Suppressor macrophage treated with lipopolysaccharide for 1 hour (primary cell): ENCODE measurements at places on chromosomes 7 and 10.

- no peak for DNase-seq
Measured at GRCh38 chr10:2744547-2745200, 322.7 kb upstream of the PFKP start.

DNA sequence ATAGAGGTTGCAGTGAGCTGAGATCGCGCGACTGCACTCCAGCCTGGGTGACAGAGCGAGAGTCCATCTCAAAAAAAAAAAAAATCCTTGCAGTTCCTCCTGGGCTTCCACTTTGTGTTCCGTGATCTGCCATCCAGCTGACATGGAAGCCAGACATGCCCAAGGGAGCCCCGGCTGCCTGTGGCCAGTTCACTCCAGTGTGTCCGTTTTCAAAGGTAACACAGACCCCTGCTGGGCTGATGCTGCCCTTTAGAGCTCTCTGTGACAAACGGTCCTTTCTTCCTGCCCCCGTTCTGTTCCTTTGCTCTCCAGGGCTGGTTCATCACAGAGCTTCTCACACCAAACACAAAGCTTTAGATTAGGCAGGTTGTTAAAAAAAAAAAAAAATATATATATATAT lies 130.8 kb downstream of the CUL2 start:
- DNase-seq = no peak

- DNase-seq = peak; percentile 40
Measured at GRCh38 chr10:71584902-71585563, 134.5 kb downstream of the C10orf105 start.

DNA sequence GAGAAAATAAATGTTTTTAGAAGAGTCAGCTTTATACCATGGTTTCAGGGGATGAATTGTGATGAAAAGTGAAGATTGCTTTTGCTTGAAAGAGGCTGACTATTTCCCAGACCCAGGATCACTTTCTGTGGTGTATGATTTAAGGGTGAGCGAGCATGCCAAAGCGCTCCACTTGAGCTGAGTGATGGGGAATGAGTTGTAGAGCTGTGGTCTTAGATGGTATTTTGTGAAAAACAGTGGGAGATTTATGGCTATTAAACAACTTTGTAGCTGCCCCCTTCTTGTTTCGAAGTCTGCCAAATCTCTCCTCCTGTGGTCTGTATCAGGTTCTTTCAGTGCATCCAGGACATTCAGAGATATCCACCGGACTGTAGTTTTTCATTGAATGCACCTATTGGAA lies 888.2 kb downstream of the LRMDA start:
- no peak for DNase-seq

- peak; percentile 84 for DNase-seq
Measured at GRCh38 chr10:29409241-29410054, 120.6 kb downstream of the LYZL1 start.

DNA sequence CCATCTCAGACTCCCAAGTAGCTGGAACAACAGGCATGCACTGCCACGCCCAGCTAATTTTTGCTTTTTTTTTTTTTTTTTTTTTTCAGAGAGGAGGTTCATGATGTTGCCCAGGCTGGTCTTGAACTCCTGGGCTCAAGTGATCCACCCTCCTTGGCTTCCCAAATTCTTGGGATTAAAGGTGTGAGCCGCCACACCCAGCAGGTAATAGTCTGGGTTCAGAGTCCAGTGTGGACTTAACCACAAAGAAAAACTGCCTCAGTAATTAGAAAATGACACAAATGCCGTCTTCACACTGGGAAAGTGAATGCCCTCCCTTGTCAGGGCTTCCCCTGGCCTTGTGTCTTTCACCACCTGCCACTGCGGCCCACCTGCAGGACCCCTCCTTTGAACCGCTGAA lies 101.1 kb downstream of the RAB11FIP2 start:
- DNase-seq = no peak

DNA sequence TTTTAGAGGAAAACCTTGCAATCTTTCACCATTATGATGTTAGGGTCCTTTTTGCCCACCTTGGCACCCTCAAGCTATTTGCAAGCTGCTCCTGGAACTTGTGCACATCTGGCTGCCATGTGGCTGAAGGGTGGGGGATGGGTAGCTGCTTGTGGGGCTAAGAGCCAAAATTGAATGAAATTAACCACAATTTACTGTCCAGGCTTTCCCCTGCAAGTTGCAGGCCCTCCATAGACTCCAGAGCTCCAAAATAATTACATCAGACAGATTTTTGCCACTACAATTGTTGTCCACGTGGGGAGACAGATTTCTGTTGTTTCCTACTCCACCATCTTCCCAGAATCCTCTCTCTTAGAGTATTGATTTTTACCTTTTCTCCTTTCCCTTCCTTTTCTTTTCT lies 19.1 kb downstream of the PI4K2A start:
- no peak for DNase-seq

- no peak for DNase-seq
Measured at GRCh38 chr10:118047880-118048279, 1.1 kb upstream of the RAB11FIP2 start.

DNA sequence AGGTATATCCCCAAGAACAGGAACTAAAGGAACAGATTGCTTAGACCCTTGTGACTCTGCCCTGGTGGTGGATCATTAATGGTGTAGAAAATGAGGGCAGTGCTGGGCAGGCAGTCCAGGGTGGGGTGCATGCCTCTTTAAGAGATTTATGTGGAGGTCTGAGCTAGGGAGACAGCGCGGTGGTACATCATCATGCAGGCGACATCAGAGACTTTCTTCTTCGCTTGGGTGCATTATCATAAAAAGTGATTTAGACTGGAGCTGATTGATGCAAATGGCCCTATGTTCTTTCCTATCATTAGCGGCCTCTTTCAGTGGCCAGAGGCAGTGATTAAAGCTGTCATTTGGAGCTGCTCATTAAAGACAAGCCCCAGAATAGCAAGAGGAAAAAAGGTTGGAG lies 519.1 kb upstream of the GALNT17 start:
- no peak for DNase-seq

GRCh38 chr10:69952069-69952800 lies 100.4 kb upstream of the MACROH2A2 start:
- no peak for DNase-seq

DNA sequence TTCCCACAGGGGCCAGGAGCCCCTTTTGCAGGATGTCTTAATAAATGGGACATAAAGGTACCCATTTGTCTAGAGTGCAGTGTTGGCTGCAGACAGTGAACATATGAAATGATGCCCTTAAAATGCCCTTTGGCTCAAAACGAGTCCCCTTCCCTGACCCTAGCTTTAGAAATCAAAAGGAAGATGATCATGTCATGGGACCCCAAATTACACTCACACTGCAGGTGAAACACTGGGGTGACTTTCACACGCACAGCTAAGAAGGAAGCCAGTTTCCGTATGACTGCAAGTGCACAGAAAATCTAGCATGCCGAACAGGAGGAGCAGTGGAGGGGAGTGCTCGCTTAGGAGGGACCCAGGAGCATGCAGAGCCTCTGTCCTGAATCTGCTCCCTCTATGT lies 154.5 kb upstream of the KLF14 start:
- DNase-seq = no peak

GRCh38 chr7:29406366-29406765 lies 157.3 kb upstream of the PRR15 start:
- DNase-seq = no peak

- DNase-seq = no peak
Measured at GRCh38 chr7:129748356-129749109, 137.0 kb downstream of the NRF1 start.

GRCh38 chr7:107972941-107973376 lies 30.0 kb downstream of the LAMB1 start:
- DNase-seq = no peak

- DNase-seq = no peak
Measured at GRCh38 chr7:81510122-81510521, 259.7 kb downstream of the HGF start.

GRCh38 chr7:18123508-18124239 lies 96.0 kb upstream of the PRPS1L1 start:
- no peak for DNase-seq

DNA sequence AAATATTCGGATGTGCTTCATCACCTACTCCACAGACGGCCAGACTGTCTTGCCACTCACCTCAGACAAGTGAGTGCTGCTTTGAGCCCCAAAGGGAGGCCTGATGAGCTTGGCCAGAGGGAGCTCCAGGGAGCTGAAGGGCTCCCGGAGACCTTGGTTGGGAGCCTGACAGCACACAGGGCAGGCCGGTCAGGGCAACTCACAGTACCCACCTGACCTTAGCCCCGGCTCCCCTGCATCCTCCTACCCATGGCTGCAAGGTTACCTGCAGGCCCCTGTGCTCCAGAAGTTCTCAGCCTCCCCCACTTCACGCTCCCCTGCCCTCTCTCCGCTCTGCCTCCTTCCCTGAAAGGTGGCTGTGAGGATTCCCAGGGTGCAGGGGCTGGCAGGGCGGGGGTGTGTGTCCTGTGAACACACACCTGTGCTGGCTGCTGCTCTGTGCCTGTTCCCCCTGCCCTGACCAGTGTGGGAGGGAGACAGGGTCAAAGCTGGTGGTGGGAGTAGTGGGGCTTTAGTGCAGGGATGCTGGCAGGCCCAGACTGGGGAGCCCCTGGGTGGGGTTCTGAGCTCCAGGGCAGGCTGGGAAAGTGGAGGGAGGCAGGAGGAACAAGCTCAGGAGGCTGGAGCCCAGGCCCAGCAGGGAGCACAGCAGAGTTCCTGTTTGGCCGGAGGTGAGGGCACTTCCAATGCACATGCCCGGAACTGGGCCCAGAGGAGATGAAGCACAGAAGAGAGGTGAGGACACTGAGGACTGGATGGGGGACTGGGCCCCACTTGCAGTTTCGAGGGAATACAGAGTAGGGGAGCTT lies 7.2 kb downstream of the ANTXRL start:
- no peak for DNase-seq

DNA sequence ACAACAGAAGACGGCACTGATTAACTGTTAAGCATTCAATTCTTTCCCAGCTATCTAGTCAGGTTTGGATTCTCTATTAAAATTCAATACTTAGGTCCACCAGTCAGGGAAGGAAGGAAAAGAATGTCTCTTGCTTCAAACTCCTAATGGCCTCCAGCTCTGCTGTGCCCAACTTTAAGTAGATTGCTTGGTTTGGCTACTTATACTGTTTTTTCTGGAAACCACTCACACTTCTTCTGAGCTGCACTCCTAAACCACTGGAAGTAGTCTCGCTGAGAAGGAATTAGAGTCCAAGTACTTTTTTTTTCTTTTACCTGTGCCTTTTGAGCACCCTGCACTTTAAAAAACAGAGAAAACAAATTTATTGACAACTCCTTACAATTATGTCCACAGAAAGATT lies 26.7 kb upstream of the COL1A2 start:
- no peak for DNase-seq

- DNase-seq = peak; percentile 70
Measured at GRCh38 chr10:28680358-28680752, 3.0 kb downstream of the BAMBI start.

DNA sequence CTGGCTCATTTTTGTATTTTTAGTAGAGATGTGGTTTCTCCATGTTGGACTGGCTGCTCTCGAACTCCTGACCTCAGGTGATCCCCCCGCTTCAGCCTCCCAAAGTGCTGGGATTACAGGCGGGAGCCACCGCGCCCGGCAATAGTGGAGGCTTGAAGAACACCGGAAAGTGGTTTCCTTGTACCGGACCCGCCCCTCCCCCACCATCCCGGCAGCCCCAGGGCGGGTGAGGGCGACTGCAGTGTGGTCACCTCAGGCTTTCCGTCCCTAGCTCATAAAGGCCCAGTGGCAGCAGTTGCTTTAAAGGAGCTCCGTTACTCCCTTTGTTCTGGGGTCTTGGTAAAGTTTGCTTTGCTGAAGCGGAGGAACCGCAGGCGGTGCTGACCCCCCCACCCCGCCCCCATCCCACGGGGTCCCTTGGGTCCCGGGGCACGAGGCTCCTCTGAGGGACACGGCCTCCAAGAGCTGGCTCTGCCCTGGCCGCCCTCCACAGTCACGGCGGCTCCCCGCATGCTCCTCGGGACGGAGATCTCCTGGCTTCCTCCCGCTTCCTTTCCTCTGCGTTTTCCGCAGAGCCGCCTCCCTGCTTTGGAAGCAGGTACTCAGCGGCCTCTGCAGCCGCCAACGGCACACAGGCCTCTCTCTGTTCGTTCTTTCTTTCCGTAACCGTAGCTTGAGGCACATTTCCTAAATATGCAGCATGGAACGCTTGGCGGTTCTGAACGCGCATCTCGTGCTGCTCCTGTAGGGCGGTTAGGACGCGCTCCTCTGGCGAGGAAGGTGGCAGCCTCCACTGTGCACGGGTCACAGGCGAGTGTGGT lies 77.3 kb downstream of the DNAJB6 start:
- DNase-seq = no peak

- peak; percentile 24 for DNase-seq
Measured at GRCh38 chr7:99365318-99366141, 9.0 kb upstream of the ARPC1B start.

DNA sequence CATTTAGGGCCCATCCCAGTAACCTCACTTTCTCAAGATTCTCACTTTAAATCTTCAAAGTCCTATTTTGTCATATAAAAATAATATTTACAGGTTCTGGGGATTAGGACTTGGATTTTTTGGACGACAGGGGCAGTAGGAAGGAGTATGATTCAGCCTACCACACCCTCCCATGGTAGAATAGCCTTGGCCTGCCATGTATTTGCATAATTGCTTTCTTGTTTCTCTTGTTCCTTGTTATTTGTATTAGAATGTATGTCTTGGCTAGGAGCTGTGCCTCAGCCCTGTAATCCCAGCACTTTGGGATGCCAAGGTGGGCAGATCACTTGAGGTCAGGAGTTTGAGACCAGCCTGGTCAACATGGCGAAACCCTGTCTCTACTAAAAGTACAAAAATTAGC lies 92.5 kb downstream of the ELAPOR2 start:
- DNase-seq = no peak

GRCh38 chr7:97307521-97308108 lies 190.1 kb downstream of the SDHAF3 start:
- no peak for DNase-seq

GRCh38 chr10:51911723-51912122 lies 212.3 kb upstream of the CSTF2T start:
- no peak for DNase-seq

DNA sequence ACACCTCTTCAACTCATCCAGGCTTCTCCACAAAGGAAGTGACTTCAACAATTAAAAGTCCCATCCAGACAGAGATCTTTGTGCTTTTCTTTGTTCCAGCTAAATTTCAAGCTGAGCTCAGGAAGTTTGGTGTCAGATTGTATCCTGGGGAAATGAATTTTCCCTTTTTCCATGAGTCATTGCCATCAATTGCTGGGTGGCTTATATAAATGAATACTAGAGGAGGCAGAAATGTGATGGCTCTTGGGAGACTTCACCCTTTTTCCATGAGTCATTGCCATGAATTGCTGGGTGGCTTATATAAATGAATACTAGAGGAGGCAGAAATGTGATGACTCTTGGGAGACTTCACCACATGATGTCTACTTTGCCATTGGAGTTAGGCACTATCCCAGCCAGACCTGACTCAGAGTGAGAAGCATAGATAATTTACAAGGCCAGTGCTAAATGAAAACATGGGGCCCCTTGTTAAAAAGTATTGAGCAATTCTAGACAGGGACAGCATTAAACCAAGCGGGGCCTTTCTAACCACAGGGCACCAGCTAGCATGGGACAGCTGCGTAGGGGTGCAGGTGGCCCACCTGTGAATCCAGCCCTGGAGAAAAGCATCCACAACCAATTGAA lies 339.2 kb upstream of the PODXL start:
- peak; percentile 52 for DNase-seq
